ENCODE measurements at places on chromosomes 6 and 20.
A peak's percentile ranks its signal among the peaks of the same experiment; 100 is the strongest.

- DNase-seq, result peak; percentile 56
Measured at GRCh38 chr6:129957941-129958898, 60.2 kb upstream of the L3MBTL3 start.

GRCh38 chr6:52958546-52959255, 36.4 kb downstream of the GSTA4 start:
- no peak for DNase-seq

GRCh38 chr20:54625497-54625896, 150.1 kb downstream of the DOK5 start:
- no peak for DNase-seq

GRCh38 chr20:1841554-1842140, 53.6 kb upstream of the SIRPA start:
- DNase-seq, result peak; percentile 63

GRCh38 chr20:48665785-48666184, 162.0 kb downstream of the PREX1 start:
- DNase-seq, result no peak

- no peak for DNase-seq
Measured at GRCh38 chr6:5531853-5532375, 270.6 kb downstream of the FARS2 start.

GRCh38 chr6:68476611-68477010, 158.5 kb upstream of the ADGRB3 start:
- no peak for DNase-seq

DNA sequence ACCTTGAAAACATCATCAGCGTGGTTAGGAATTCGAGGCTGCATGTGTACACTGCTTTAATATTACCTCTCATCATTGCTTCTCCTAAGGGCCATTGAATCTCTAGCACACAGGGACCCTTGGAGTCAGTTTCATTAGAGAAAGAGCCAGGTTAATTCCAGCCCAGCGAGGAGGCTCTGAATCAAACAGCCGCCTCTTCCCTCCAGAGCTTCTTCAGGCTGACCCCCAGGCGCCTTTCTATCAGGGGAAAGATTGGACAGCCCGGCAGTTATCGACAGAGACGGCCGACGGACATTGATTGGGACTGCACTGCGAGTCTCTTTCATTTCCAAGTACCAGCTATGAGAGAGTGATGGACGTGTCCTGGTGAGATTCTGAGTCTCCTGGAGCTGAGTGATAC, 159.2 kb downstream of the ANKRD60 start:
- no peak for DNase-seq

Measured in upper lobe of left lung (tissue), 6 donors.